Esophagus squamous epithelium (tissue), 5 donors: ENCODE measurements at places on chromosomes 2 and 18.

- DNase-seq = no peak
These were observed 19.1 kb downstream of the ZNF24 start for GRCh38 chr18:35324926-35325655.

DNA sequence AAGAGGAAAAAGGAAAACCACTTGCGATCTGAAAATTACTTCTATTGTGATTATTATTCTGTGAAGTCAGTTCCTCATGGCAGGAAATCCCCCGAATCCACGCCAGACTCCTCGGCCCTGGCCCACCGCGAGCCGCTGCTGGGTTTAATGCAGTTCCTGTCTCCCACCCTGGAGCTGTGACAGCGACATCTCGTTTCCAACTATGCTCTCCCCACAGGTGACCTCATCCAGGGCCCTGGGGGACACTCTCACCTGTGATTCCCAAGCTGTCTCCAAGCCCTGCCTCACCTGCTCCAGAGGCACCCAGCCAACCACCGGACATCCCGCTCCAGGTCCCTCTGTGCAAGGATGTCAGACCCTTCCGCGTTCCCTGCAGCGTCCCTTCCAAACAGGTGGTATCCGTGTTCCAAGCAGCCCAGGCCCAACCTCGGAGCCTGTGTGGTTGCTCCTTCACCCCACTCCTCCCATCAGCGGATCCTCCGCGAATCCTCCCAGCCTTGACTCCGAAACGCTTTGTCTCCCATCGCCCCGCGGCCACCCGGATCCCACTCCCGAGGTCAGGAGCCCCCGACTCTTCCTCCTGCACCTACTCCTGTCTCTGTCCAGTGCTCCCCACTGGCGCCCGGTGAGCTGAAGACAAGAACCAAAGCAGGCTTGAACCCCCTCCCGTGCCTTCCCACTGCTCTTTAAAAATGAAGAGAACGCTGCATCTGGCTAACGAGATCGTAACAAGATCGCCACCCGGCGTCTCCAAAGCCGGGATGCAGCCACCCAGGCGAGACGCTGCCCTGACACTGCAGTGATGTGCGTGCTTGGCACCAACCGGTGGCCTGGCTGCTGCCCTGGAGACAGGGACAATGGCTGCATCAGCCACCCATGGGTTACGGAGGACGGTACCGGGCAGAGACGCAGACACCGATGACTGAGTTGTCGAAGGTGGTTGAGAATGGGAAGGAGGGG, 96.5 kb downstream of the NDUFA10 start:
- DNase-seq = no peak

GRCh38 chr2:239876271-239876947, 148.7 kb downstream of the NDUFA10 start:
- no peak for DNase-seq

DNA sequence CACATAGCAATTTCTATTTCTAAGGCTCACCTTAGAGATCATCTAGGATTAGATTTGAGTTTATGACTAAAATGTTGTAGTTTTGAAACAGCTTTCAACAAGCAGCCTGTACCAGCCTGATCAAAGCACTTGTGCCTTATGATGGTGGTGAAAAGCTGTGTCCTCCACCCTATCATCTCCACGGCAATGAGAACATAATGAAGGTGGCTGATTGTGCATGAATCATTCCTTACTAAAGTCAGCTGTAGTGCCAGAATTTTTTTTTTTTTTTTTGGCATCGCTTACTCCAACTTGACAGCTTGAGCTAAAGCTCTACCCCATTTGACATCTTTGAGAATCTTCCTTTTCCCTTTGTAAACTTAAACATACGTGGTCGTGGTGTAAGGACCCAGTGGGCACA, 86.0 kb downstream of the DCC start:
- DNase-seq = no peak

- DNase-seq = no peak
These were observed 56.2 kb downstream of the EPHA4 start for GRCh38 chr2:221515864-221516263.

GRCh38 chr2:152496371-152496770, 161.4 kb downstream of the FMNL2 start:
- no peak for DNase-seq

GRCh38 chr2:158570869-158571268, 114.1 kb downstream of the PKP4 start:
- DNase-seq = no peak

DNA sequence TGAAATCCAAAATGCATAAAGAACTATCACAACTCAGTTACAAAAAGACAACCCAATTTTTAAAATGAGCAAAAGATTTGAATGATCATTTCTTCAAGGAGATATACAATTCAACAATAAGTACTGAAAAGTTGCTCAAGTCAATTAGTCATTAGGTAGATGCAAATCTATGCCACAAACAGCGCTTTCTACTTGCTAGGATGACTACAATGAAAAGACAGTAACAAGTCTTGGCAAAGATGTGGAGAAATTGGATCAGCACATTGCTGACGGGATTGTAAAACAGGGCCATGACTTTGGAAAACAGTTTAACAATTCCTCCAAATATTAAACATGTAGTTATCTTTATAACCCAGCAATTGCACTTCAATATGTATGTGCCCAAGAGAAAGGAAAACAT, 166.3 kb upstream of the MC4R start:
- no peak for DNase-seq
